ENCODE measurements at places on chromosomes 1 and 21. TPM values are rescaled to one million over a fixed set of nuclear protein-coding genes. Genes with fewer than 3 reads are reported as not detected.

GCSAML gene
- 0.41 TPM for total RNA-seq

DNA sequence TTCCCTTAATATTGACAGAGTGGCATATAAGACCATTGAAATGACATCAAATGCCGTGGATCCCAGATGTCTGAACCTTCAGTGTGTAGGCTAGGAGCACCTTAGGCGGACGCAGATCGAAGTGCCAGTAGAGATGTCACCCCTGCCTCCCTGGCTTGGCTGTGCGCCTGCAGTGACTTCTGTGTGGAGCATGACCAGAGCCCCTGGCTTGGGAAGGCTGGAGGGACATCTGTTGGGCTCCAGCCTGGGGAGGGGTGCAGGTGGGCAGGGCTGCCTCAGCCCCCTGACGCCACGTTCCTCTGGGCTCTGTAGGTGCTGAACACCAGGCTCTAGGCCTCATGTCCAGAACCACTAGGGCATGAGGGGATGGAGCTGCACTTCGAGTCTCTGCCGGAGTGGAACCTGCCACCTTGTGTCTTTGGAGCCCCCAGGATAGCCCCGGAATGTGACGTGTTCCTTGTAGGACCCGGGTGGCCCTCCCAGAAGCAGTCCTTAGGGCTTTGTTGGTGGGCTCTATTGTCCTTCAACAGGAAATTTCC lies 103.8 kb downstream of the ADARB1 start:
- no peak for DNase-seq

DNA sequence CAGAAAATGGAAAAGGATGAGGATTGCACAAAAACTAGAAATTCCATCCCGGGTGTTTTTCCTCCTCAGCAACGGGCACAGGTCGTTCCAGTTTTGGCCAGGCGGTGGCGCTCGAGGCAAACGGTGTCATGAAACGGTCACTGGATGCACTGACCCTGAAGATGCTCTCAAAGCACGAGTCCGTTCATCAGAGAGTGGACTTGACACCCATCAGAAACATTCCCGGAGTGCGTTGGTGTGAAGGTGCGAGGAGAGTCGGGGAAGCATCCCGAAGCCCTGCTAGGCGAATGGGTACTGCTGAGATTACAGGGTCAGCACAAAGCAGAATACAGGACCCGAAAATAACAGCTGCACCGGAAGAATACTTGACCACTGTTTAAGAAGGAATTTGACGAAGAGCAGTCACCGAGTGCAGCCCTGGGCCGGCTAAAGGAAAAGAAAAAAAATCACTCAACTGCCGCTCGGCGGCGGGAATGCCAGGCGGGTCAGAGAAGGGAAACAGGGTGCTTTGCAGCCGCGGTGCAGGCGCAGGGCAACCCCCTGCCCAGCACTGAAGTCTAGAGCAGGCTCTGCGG lies 71.7 kb upstream of the ETS2 start:
- peak; percentile 73 for DNase-seq

DNA sequence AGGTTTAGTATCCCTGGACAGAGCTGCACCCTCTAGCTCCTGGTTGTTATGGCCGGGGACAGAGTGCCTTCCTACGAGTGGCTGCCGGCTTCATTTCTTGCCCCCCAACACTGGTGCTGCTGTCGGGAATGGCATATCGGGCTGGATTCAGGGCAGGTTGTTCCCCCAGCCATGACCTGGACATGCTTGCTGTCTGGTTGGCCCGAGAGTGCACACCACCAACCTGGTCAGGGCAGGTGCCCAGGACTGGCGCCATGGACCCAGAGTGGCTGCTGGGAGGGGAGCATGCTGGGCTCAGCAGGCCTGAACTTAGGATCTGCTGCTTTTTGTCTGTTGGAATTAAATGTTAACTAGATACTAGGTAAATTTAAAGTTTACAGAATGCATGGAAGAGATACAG lies 21.8 kb downstream of the H6PD start:
- no peak for DNase-seq

NTMT2 gene
- total RNA-seq = 0.41 TPM

GRCh38 chr1:2945821-2946231 lies 75.4 kb upstream of the ACTRT2 start:
- DNase-seq = no peak

- no peak for DNase-seq
These were observed 125.7 kb upstream of the TMPRSS15 start for GRCh38 chr21:18529254-18529653.

GRCh38 chr1:92126088-92126487 lies 45.9 kb downstream of the BTBD8 start:
- no peak for DNase-seq

ZNF697 gene
- 31.4 TPM for total RNA-seq

GRCh38 chr1:109385417-109385816 lies 12.3 kb downstream of the SORT1 start:
- no peak for DNase-seq

PAX7 gene
- total RNA-seq = under 0.01 TPM

Data from frontal cortex (tissue), 4 donors.